Activated T-helper 1 cell treated with anti-CD3 and anti-CD28 coated beads, Interleukin-2, amount 50 U/mL, for 16 hours (primary cell): ENCODE measurements at places on chromosomes 2 and 18.

- no peak for DNase-seq
Observed at GRCh38 chr2:68839260-68839833, 31.9 kb downstream of the BMP10 start.

DNA sequence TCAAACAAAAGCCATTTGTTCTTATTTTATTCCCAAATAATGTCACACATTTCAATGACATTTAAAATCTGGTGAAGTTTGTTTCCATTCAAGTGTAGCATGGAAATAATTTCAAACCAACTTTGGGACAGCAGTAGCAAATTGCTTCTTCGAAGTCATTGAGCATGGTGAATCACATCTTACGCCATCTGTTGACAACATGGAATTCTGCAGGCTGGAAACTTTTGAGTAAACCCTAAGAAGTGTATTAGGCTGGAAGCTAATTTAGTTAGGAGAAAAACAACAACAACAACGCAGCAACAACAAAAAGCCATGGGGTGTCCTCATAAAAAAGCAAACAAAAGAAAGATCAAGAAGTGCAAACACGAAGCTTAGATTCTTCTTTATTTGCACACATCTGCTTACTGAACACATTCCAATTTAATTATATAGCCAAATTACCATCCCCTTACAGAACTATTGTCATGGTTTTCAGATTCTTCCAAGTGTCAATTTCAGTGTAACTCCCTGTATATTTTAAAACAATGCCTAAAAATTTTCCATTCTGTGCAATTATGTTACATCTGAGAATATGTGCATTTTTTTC, 659.0 kb upstream of the CDH7 start:
- DNase-seq: no peak

DNA sequence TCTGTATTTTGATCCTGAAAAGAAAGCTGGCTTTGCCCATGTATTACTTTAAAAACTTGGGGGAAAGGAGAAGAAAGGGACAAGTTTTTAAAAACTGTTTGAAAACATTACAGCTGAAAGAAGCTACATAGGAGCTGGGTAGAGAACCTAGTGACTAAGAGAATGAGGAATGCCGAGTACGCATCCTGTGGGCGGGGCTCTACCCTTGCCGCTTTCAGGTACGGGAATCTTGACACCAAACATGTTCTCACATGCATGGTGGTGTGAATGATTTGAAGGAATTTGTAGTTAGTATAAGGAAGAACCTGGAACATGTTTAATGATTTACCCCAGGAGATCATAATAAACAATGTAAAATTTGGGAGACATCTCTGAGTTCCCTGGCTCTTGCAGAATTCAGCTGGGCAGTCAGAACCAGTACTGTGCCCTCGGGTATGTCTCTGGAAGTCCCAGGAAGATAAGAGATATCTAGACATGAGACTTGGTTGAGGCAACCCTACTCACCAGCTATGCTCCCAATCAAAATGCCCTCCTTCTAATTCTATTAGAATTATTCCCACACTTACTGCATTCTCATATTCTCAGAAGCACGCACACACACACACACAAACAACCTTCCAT, 16.5 kb upstream of the TGFA start:
- DNase-seq: no peak

GRCh38 chr2:119760956-119761275, 1.2 kb downstream of the PTPN4 start:
- no peak for DNase-seq

GRCh38 chr2:166651080-166651675, 157.1 kb upstream of the SCN7A start:
- no peak for DNase-seq

GRCh38 chr2:190927301-190927700, 46.7 kb downstream of the GLS start:
- DNase-seq: no peak

DNA sequence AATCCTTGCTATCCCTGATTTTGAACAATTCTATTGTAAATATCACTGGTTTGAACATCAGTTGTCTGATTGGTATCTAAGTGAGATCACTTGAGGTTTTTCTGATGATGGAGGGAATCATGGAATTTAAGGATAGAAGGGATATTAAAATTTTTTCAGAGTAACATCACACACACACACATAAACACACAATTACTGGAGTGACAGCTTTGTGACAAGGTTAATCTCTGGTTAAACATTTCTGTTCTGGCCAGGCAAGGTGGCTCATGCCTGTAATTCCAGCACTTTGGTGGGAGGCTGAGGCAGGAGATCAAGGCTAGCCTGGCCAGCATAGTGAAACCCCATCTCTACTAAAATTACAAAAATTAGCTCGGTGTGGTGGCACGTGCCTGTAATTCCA, 85.3 kb downstream of the SOCS6 start:
- DNase-seq: no peak

DNA sequence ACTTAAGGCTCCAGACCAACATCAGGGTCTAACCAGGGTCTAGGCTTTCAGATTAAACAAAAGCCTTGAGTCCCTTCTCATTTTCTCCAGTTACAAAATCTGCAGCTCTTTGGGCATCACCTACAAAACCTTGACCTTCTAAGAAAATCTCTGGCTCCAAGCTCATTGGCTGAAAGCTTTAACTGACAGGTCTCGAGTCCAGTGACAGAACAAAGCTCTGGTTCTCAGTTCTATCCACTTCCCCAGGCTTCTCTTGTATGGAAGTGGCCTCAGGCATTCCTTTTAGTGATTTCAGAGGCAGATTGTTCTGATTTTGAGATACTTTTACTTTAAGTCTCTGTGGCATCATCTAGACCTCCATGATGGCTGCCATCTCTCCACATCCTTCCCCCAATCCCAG, 11.3 kb downstream of the SIX2 start:
- DNase-seq: no peak

GRCh38 chr2:105544591-105545377, 145.9 kb upstream of the FHL2 start:
- DNase-seq: no peak

DNA sequence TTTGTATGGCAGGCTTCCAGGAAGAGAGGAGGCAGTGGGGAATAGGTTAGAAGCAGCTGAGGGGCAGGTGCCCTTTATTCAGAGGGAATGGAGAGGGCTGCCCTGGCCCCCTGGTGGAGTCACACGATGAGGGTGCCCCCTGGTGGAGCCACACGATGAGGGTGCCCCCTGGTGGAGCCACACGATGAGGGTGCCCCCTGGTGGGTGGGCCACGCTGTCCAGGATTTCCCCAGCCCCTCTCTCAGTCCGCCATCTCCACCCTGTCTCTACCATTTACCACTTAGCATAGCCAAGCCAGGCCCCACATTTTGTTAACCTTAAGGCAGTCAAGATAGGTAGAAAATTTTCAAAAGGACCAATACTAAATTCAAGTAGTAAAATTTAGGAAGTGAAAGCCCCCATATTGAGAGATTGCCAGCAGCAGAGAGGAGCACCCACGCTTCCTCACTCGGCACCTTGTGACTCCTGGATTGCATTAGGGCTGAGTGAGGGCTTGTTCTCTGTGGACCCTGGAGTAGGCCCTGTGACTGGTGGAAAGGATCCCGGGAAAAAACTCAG, 10.4 kb upstream of the FAM228A start:
- no peak for DNase-seq

- no peak for DNase-seq
Observed at GRCh38 chr2:6826081-6826913, 39.4 kb downstream of the CMPK2 start.

- no peak for DNase-seq
Observed at GRCh38 chr2:67085146-67085545, 312.0 kb upstream of the ETAA1 start.

- DNase-seq: no peak
Observed at GRCh38 chr18:62790871-62791772, 75.8 kb downstream of the PHLPP1 start.

DNA sequence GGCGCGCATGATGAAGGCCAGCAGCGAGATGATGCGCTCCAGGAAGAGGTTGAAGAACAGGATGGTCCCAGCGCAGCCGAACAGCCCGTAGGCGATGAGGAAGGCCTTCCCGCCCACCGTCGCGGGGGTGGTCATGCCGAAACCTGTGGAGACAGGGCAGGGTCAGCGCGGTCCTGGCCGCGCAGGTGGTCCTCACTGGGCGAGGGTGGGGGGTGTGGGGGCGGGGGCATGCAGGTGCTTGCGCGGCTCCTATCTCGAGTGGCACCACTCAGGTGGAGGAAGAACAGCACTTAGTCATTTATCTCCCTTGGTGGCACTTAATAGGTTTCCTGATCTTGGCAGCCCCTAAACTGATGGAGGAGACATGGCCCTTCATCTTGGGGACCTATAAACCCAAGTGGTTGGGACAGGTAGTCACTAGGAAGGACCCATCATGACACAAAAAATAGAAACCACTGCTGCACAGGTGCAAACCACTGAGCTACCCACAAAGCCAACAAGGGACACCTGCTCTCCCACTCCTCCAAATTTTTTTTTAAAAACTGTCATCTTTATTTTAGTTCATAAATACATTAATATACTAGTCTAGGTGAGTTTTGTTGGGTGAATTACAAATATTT, 118.8 kb downstream of the MSH2 start:
- DNase-seq: no peak

- no peak for DNase-seq
Observed at GRCh38 chr2:212892193-212892592, 259.2 kb downstream of the IKZF2 start.

DNA sequence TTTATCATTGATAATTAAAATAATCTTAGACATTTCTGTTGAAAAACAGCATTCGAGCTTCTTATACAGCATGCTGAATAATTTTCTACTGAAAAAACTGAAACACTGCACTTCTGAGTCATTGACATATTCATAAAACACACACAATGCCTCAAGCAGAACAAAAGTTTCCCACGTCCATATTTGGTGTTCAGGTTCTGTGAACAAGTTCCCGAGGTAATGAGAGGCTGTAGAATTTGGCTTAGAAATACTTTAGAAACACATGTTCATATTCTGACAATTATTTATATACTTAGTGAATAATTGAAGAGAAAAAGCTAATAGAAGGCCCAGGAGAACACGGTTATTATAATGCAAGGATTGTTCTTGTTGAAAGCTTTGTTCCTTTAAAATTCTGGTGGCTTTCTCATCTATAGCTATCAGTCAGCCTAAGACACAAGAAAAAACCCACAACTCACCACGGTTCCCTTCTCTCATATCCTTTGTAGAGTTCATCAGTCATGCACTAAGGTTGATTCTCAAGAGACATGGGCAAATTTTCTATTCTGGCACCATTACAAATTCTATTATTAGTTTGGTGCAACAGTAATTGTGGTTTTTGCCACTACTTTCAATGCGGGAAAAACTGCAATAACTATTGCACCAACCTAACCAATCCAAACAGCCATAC, 194.4 kb downstream of the TMX3 start:
- no peak for DNase-seq

DNA sequence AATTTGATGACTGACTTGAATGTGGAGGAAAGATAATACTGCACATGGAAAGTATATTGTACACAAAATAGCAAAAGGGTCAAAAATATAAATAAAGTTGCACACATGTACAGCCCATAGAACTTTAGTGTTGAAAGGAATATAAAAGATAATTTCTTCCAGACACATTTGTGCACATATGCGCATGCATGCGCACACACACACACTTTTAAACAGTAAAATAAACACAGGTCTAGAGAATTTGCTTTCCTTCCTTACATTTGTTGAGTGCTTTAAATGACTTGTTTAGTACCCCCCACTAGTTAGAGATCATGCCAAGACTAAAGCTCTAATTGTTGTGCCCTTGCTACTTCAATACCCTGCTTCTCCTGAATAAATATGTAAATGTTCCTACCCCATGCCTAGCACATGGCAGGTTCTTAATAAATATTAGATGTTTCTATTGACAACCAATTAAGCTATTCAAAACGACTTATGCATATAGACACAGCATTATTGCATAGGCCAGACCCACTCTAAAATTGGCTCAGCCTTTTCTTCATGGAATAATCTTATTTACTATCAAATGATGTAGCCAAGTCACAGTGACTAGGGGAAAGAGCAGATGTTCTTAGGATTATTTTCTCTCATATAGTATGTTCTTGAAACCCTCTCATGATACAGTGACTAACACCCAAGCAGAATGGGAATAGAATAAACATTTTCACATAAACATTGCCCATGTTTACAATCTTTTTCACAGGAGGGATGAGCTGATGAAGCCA, 165.5 kb upstream of the ACVR2A start:
- DNase-seq: no peak

- no peak for DNase-seq
Observed at GRCh38 chr2:23564615-23564960, 179.6 kb downstream of the KLHL29 start.

DNA sequence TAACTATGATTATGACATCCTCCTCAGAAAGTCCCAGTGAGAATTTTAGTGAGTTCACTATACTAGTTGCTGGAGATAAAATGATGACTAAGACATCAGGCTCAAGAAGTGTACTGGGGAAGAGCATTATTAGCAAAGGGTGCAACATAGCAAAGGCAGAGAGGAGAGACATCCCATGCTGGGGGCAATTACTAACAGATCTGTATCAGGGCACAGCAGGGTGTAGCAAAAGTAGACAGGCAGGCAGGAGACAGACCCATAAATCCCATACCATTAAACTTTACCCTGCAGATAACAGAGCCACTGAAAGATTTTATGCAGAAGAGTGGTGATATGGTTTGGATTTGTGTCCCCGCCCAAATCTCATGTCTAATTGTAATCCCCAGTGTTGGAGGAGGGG, 161.7 kb downstream of the SP3 start:
- DNase-seq: no peak

DNA sequence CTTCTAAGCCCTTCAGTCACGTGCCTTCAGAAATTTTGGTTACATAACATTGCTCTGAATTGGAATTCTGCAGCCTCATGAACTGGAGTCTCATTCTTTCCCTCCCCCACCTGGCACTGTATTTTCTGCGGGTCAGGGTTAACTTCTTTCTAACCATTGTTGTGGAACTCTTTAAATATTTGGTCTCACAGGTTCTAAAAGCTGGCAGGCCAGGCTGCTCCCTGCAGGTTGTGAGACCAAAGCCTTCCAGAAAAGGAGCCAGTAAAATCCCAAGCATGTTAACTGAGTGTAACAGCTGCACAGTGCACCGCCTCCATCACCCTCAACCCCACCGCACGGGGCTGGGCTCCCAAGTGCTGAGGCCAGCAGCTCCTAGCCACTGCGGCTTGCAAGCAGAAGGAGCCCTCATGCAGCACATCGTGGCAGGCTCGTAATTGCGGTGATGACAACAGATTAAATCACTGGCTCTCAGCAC, 174.1 kb upstream of the ALPP start:
- DNase-seq: no peak

DNA sequence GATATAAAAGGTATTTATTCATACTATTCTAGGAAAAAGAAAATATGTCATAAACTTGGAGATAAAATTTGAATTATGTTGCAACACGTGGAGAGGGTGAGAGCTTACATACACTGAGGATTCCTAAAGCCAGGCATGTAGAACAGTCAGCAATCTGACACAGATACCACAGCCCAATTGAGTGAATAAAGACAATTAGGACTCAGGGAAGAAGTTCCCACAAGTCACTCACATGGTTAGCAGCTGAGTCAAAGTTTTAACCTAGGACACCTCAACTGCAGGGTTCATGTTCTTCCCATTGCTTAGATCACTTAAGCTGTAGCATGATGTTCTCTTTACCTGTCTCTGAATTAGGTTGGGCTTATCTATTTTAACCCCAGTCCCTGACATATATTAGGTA, 189.5 kb downstream of the CMPK2 start:
- DNase-seq: no peak

- no peak for DNase-seq
Observed at GRCh38 chr2:190185380-190185779, 122.9 kb upstream of the MSTN start.
